ENCODE measurements at places on chromosomes 4 and X.

DNA sequence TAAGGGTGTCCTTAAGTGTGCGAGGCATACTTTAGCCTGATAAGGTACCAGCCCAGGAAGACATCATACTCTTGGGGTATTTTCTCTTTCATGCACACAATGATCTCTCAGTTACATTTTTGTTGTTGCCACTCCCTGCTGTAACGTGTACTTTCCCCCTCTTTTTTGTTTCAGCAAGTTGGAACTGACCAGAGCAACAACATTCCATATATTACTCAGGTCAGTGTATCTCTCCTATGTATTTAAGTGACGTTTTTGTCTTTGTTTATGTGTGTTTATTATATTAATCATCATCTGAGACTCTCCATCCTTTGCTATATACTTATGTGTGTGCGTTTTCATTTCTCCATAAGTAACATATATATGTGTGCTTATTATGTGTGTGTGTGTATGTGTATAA is 71.3 kb upstream of the VBP1 start:
- no peak overlapping the region for H3K4me3 ChIP-seq
- no peaks in the 10 kb centered on the region for H3K36me3 ChIP-seq
- H3K27me3 ChIP-seq, result no peaks in the 10 kb centered on the region
- no peak overlapping the region for H3K27ac ChIP-seq

- no peaks in the 10 kb centered on the region for H3K36me3 ChIP-seq
- H3K4me3 ChIP-seq, result no peak overlapping the region
- peaks cover 17% of the 10 kb centered on the region for H3K4me1 ChIP-seq
These were observed 2.1 kb downstream of the JAKMIP1 start for GRCh38 chr4:6198278-6198677.

GRCh38 chr4:78068481-78068880 is 11.4 kb downstream of the FRAS1 start:
- no peaks in the 10 kb centered on the region for H3K36me3 ChIP-seq
- no peaks in the 10 kb centered on the region for H3K4me1 ChIP-seq
- no peaks in the 10 kb centered on the region for H3K27me3 ChIP-seq
- DNase-seq, result no peak
- H3K4me3 ChIP-seq, result no peak overlapping the region

GRCh38 chr4:153297116-153297515 is 47.4 kb upstream of the MND1 start:
- no peaks in the 10 kb centered on the region for H3K27me3 ChIP-seq
- H3K4me1 ChIP-seq, result peaks cover 32% of the 10 kb centered on the region
- no peak overlapping the region for H3K27ac ChIP-seq
- no peak overlapping the region for H3K4me3 ChIP-seq
- peaks cover 16% of the 10 kb centered on the region for H3K36me3 ChIP-seq
- DNase-seq, result no peak

DNA sequence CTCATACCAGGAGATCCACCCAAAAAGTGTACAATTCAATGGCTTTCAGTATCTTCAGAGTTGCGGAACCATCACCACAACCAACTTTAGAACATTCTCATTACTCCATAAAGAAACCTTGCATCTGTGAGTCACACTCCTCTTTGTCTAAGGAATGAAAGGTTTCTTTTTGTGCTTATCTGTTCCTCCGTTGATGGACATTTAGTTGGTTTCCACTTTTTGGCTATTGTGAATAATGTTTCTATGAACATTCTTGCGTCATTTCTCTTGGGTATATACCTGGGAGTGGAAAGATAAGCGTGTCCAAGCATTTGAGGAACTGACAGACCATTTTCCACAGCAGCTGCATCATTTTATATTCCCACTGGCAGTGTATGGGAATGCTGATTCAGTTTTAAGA is 10.6 kb downstream of the FAM184B start:
- no peak overlapping the region for H3K4me3 ChIP-seq
- no peak for DNase-seq
- no peaks in the 10 kb centered on the region for H3K36me3 ChIP-seq

DNA sequence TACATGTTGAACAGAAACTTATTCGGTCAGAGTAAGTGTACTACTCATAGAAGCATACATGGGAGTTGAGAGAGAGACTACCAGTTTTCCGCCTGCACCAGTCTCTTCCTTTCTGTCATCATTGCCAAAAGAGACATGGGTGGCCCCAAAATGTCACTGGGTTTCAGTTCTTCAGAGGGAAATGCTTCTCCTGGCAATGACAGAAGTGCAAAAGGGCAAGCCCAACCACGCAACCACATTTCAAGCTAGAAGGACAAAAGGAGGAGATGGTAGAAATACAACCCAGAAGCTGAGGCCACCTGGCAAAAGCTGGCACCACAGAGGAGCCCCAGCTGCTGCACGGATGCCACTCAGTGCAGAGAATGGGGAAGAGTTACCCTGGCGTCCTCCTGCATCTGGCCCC is 320.1 kb downstream of the BCOR start:
- no peaks in the 10 kb centered on the region for H3K27me3 ChIP-seq
- no peak for DNase-seq
- no peak overlapping the region for H3K4me3 ChIP-seq
- H3K36me3 ChIP-seq, result no peaks in the 10 kb centered on the region

DNA sequence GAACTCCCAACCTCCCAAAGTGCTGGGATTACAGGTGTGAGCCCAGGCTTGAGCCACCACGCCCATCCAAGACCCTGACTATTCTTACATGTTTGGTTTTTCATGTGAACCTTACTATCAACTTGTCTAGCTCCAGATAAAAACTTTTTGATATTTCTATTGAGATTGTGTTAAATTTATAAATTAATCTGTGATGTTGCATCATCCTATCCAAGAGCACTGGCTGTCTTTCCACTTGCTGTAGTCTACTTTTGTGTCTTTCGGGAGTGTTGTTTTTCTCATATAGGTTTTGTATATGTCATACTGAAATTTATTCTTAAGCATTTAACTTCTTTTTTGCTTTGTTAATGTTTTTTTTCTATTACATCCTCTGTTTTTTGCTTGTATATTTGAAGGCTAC is 34.6 kb downstream of the BRCC3 start:
- H3K27me3 ChIP-seq, result no peaks in the 10 kb centered on the region
- H3K4me3 ChIP-seq, result no peak overlapping the region
- H3K27ac ChIP-seq, result no peak overlapping the region
- DNase-seq, result no peak
- H3K4me1 ChIP-seq, result no peaks in the 10 kb centered on the region

DNA sequence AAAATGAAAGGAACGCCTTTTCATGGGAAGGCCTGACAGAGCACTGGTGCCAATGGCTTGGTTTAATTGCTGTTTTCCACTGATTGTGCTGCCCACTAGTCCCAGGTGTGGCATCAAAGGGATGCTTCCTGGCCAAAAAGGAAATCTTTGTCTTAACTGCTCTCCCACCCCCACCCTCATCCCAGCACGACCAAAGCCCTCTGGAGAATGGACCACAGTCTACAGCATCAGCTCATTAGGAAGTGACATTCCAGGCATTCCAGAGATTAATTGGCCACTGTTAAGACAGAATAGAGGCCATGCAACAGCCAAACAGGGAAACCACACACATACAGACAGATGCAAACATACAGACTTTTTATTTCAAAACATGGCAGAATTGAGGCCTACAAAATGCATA is 143.2 kb downstream of the LHFPL1 start:
- H3K4me3 ChIP-seq, result no peak overlapping the region
- H3K36me3 ChIP-seq, result no peaks in the 10 kb centered on the region
- no peak for DNase-seq
- H3K27ac ChIP-seq, result no peak overlapping the region

GRCh38 chr4:168383510-168383909 is 65.0 kb upstream of the DDX60 start:
- no peak overlapping the region for H3K4me3 ChIP-seq
- H3K36me3 ChIP-seq, result peaks cover 3% of the 10 kb centered on the region
- H3K4me1 ChIP-seq, result no peaks in the 10 kb centered on the region
- no peaks in the 10 kb centered on the region for H3K27me3 ChIP-seq
- H3K27ac ChIP-seq, result no peak overlapping the region
